ENCODE measurements at places on chromosomes 5 and 9.

- no peak for DNase-seq
Observed at GRCh38 chr9:136876476-136876875, 9.8 kb upstream of the TRAF2 start.

DNA sequence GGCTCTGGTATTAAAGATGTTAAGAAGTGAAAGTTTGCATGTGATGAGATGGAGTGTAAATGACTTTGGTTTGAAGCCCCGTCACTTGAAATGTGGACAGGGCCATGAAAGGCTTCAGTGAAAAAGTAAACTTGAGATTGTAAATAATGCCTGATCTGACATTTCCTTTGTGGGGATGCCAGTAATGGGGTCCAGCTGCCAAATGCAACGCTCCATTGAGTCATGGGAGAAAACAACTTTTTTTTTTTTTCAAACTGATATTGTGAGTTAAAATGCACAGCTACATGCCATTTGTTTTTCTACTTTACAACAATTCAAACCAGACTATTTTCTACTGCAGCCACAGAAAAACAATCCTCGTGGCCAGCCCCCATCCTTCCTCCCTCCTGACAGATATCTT is 327.0 kb upstream of the TNC start:
- DNase-seq, result no peak

DNA sequence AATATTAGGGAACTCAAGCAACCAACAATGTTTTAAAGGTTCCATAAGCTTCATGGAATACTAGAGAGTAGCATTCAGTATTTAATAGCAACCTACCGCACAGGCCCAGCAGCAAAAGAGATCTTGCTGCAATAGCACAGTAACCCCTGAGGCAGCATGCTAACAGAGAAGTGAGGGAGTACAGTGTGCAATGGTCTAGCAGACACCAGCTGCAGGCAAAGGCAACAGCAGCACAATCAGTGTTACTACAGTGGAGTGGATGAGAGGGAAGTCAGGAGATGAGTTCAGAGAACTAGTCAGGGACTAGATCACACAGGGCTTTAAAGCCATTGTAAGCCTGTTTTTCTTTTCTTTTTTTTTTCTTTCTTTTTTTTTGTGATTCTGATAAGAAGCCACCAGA is 2.8 kb downstream of the TICAM2 start:
- DNase-seq, result no peak

GRCh38 chr5:172380987-172381643 is 73.2 kb downstream of the SH3PXD2B start:
- DNase-seq, result no peak

- no peak for DNase-seq
Observed at GRCh38 chr9:134653259-134654009, 11.8 kb downstream of the COL5A1 start.

DNA sequence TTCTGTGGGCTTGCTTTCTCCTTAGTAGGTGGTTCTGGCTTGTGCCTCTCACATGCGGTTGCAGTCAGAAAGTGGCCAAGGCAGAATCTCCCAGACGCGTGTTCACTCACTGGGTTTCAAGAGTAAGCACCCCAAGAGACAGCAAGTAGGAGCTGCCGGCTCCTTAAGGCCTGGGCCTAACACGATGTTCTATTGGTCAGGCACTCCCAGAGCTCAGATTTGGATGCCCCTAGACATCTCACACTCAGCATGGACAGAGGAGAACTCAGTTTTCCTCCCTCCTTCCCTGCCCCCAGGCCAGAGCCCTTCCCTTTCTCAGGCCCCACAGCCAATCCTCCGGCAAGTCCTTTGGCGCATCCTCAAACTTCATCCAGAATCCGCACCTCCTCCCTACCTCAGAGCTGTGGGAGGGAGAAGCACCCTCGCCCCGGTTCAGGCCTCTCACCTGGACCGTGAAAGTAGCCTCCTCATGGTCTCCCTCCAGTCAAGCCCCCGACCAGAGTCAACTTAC is 6.5 kb upstream of the CARD19 start:
- DNase-seq, result no peak

DNA sequence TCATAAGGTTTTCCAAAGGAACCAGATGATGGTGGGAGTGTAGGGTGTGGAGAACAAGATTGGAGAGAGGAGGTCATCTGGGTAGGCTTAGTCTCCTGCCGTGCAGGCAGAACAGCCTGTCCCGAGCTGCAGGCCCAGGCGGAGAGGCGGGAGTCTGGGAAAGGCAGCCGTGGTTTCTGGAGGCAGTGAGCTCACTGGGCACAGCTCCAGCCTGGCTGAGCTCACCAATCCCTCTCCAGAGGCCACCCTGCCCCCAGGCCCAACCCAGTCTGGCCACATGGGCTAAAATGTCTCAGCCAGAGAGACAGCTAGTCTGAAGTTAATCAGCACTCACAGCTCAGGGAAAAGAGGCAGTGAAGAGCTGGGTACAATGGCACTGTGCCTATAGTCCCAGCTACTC is 12.3 kb downstream of the P4HA2 start:
- no peak for DNase-seq

DNA sequence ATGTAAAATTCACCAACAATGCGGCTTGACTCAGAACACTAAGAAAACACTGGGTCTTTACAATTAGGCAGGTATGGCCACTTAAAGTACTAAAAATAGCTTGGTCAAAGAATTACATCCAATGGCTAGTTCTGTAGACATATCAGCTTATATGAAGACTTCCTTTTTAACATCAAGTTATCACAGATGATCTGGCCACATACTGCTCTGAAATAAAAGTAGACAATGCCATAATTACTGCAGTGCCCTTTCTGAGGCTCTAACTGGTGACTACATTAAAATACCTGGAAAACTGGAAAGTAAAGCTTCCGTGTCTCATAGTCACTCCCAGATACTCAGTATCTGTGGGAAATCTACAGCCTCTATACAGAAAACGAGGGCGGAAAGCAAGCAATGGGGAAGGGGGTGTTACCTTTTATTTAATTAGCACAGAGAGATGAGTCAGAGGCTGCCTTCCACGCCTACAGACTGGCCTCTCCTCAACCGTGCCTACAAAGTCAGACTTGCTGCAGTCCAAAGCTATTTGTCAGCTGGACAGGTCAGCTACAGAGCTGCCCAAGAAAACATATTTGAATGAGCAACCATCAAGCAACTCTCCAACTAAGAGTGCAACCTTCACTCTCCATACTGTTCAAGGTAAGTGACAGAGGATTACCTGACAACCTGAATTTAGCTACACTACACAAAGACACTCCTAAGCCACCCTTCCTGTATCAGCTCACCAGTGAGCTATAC is 8.7 kb downstream of the SERINC5 start:
- DNase-seq, result peak; percentile 78

GRCh38 chr9:110742741-110743371 is 74.3 kb downstream of the MUSK start:
- DNase-seq, result no peak

GRCh38 chr9:22413884-22414283 is 32.7 kb upstream of the DMRTA1 start:
- peak; percentile 5 for DNase-seq

GRCh38 chr5:134463991-134464760 is 52.5 kb upstream of the CDKN2AIPNL start:
- no peak for DNase-seq

GRCh38 chr5:90337449-90338052 is 72.0 kb downstream of the CETN3 start:
- DNase-seq, result no peak

DNA sequence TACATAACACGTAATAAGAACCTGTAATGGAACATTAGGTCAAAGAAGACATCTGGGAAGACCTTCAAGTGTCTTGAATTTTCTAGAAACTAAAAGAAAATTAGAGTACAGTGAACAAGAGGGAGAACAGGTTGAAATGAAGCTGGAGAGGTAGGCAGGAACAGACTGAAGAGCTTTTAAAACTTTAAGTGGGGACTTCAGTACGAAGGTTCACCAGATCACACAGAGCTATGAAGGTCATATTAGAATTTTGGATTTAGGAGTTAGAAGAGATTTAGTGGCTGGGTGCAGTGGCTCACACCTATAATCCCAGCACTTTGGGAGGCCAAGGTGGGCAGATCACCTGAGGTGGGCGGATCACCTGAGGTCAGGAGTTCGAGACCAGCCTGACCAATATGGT is 26.6 kb downstream of the MLANA start:
- DNase-seq, result no peak

DNA sequence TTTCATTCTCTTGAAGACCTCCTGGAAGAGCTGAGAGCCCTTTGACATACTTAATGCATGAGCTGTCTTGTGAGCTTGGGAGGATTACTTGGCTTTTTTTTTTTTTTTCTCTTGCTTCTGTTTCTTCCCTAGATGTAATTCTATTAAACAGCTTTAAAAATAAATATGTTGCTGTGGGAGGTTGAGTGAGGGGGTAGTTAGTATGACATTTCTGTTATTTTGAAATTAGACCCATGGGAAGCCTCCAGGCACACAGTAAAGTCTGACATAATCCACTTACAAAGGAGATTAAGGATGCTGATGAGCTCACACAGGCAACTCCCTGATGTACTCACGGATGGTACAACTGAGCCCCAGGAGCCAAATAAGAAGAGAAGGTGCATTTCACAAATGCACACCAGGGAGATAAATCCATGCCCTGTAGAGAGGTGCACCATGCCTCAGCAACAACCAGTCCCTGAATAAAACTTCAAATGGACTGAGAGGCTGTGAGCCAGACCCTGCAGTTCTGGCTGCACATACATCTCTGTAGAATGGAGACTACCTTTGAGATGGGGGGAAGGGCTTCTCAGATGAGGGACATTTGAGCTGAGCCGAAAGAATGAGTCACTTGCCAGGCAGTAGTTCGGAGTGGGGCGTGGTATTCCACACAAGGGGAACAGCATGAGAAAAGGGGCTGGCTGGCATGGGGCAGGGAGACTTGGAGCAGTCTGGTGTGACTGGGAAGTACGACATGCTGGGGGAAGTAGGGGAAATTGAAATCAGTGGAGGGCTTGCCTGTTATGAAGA is 68.7 kb downstream of the ACTL7B start:
- no peak for DNase-seq

- no peak for DNase-seq
Observed at GRCh38 chr5:67179697-67180361, 16.8 kb downstream of the CD180 start.

GRCh38 chr5:78727786-78728761 is 79.5 kb upstream of the LHFPL2 start:
- DNase-seq, result no peak

- DNase-seq, result no peak
Observed at GRCh38 chr5:67695369-67695768, 498.8 kb upstream of the CD180 start.

DNA sequence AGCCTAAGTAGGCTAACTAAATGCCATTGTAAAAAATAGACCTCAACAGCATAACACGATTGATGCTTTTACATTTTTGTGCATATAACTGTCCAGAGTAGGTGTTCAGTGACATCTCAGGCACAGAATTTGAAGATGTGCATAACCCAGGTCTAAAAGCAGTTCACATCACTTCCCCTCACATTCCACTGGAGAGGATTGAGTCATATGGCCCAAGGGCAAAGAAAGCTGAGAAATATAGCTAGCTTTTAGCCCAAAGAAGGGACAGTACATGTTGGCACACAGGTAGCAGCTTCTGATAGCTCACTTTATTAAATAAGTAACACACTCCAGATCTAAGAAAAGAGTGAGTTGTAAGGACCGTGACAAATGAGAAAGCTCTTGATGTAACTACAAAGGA is 2259.5 kb upstream of the WWC1 start:
- no peak for DNase-seq

GRCh38 chr9:101307524-101308213 is 77.1 kb downstream of the BAAT start:
- DNase-seq, result no peak

- DNase-seq, result no peak
Observed at GRCh38 chr9:94872891-94873511, 146.5 kb downstream of the AOPEP start.

GRCh38 chr9:131704141-131704983 is 35.5 kb downstream of the RAPGEF1 start:
- DNase-seq, result no peak

GRCh38 chr5:82747986-82748385 is 329.2 kb downstream of the TMEM167A start:
- no peak for DNase-seq

- no peak for DNase-seq
Observed at GRCh38 chr9:96215841-96216240, 86.1 kb downstream of the HSD17B3 start.

DNA sequence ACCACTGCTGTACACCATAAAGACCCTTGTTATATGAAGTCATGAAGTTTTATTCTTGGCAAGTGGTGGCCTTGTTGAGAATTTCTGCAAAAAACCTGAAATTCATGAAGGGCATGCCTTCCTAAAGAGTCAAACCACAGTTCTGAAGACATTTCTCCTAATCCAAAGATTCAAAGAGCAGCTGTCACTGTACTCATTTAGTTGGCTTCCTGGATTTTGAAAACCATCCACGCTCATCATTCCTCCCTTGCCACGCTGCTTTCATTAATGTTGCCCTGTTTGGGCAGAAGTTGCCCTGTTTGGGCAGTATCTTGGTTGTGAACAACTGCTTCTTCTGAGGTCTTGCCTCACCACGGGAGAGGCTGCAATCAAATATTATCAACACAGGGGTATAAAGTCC is 560.3 kb upstream of the TLE4 start:
- DNase-seq, result no peak

DNA sequence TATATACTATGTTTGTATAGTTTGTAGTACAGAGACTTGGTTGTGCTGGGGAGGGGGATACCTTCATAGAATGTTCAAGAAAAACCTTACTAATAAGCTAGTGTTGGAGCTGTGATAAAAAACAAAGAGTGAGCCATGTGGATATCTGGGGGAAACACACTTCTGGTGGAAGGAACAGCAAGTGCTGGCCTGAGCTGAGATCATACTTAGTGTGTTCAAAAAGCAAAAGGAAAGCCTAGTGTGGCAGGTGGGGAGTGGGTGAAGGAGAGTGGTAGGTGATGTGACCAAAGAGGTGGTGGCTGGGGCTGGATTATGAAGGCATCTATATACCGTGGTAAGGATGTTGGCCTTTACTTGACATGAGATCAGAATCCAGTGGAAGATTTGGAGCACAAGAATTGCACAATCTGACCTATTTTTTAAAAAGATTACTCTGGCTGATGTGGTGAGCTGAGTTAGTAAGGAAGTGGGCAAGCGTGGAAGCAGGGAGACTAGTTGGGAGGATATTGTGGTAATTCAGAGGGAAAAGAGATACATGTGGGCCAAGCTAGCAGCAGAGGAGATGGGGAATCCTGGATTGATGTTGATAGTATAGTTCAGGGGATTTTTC is 26.6 kb downstream of the PALM2AKAP2 start:
- no peak for DNase-seq

DNA sequence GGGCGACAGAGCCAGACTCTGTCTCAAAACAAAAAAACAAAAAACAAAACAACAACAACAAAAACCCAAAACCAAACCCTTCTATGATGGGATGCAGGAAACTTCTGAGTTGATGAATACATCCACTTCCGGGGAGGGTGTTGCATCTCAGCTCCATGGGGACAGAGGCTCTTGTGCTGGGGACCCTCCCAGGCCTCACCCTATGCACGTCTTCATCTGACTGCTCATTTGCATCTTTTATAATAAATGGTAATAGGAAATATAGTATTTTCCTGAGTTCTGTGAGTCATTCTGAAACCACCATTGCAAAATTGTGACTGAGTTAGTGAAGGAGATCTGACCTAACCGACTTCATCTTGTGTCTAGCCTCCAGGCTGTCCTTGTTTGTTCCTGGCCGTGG is 109.5 kb upstream of the SLC28A3 start:
- no peak for DNase-seq

- DNase-seq, result no peak
Observed at GRCh38 chr5:143446535-143447226, 43.2 kb upstream of the NR3C1 start.

Data from OCI-M1 (cell line).